ENCODE measurements at places on chromosomes 2 and 18.

DNA sequence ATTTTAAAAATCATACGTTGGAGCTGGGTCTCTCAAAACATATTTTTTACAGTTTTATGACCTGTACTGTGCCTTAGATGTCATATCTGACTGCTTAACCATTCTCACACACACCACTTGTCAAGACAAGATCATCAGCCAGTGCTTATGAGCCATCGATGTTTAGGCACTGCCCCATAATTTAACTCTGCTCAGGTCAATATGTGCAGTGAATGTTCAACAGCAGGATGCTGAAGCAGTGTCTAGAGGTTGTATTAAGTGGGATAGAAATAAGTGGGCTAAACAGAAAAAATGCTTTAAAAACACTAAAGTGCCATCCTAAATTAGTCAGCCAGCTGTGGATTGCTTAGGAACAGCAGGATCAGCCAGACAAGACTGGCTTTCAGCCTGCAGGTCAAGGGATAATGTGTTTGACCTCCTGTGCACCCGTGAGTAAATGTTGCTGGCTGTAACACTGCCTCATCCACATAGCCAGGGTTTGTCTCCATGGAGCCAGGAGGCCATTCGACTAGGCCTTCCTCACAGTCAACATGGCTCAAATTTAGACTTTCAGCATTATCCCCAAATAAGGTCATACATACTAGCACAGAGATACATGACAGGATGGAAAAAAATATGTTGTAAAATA, 139.0 kb upstream of the NXPH2 start:
- no peak for DNase-seq

- no peak for DNase-seq
Observed at GRCh38 chr2:191026377-191026776, 12.4 kb upstream of the STAT1 start.

DNA sequence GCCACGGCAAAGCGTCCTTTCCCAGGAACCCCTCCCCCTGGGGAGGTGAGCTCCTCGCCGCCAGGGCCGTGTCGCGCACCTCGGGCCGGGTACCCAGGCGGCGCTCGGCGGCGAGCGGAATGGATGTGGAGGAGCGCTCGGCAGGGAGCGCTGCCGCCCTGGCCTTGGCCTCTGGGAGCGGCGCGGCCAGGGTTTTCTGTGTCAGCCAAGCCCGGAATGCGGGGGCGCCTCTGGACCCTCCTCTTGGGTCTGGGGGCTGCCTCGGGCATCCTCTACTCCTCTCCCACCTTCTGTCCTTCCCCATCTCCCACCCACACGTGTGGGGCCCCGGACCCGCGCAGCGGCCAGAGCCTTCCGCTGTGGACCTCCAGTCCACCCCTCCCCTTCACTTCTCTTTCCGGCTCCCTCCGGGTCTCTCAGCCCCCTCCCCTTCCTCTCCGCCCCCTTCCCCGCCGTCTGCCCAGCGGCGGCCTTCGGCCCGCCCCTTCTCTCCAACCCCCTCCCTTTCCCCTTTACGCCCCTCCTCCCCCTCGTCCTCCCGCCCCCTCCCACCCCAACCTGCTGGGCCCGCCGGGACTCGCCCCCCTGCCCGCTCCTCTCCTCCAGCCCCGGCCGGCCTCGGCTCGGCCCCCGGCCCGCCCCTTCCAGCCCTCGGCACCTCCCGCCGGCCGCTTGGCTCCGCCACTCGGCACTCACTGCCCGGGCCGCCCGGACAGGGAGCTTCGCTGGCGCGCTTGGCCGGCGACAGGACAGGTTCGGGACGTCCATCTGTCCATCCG, at the start of gene MERTK:
Gene MERTK (plus strand): TSS at position 684 of the 779 bp plus-strand sequence. CDS start 129 bp downstream, outside the sequence.
- peak; percentile 26 for DNase-seq

GRCh38 chr18:44178476-44178875, 502.2 kb upstream of the SETBP1 start:
- no peak for DNase-seq

DNA sequence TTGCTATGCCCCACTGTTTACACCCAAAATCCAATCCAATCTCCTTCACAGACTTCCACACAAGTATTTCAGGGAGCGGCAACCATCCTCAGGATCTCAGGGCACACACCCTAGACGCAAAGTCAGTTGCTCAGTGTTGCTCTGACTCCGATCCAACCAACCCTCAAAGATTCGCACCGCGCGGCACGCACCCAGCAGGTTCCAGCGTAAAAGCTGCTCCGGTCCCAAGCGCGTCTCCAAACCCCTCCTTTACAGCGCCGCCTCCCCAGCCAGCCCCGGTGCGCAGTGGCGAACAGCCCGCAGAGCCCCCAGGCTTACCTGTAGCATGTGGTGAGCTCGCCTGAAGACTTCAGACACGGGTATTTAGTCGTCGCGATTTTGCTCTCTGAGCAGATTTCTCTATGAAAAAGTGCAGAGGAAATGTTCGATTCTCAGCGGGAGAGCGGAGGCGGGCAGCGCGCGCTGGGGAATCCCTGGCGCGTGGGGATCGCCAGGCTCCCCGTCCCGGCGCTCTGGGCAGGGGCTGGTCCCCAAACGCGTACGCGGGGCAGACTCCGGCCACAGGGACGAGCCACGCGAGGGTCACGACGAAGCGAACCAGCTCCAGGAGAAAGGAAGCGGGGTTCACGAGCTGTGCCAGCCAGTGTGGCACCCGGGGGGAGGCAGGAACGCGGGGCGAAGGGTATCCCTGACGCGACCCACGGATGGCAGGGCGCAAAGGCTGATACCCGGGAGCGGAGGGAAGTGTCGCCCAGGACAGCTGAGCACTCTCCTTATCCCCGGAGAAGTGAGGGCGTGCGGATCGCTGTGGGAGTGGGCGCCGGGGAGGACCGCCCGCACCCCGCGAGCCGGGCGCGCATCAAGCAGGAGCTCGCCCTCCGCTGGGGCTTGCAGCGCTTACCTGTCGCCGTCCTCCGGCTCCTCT, 650 bp downstream of the CCBE1 start:
- DNase-seq = no peak

DNA sequence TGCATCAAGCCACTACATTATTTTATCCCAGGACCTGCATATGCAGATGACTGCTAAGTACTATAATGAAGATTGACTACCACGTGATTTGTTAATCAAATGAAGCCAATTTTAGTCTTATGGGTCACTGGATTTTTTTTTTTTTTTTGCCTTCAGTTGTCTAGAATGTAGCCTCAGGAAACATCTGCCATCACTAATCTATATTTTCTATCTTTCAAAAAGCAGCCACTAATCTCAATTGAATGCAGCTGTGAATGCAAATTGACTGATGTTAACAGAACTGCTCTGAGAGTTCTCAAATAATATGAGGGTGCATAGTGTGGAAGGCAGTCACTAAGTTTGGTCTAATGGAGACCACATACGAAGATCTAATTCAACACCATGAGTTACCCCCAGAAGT, 106.3 kb downstream of the ABCA12 start:
- DNase-seq = no peak

- DNase-seq = no peak
Observed at GRCh38 chr18:76412010-76412817, 82.8 kb downstream of the ZNF516 start.
